ENCODE measurements at places on chromosomes 1 and 21.

- DNase-seq = peak; percentile 82
Observed at GRCh38 chr1:175572932-175573868, 170.2 kb downstream of the TNR start.

GRCh38 chr1:59577774-59578173 is 237.0 kb upstream of the HOOK1 start:
- DNase-seq = no peak

- no peak for DNase-seq
Observed at GRCh38 chr1:230556453-230556852, 85.8 kb upstream of the COG2 start.

- no peak for DNase-seq
Observed at GRCh38 chr1:170731566-170732251, 67.8 kb downstream of the PRRX1 start.

DNA sequence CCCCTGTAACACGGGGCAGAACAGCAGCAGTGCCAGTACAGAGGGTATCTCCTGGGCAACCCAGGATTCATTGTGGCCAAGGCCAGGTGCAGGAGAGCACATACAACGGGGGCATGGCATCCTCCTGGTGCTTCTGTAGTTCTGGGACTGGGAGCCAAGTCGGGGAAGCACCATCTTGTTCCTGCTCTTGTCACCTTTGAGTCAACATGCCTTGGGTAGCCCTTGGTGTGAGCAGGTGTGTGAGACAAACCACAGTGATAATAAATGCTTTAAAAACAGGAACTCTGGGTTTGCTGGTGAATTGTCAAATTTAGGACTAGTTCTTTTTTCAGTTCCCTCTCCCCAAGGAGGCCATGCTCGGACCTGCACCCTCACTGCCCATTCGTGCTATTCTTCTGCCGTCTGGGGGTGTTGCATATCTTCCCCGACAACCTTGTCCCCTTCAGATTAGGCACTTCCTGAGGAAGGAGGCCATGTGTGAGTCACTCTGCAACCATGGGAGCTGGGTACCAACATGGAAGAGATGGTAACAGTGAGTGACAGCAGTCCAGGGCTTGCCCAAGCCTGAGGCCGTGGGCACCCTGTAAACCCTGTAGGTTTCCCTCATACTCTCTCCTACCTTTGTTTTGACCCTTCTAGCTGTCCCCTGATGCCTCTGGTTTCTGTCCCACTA is 150.2 kb downstream of the GRIK3 start:
- no peak for DNase-seq

DNA sequence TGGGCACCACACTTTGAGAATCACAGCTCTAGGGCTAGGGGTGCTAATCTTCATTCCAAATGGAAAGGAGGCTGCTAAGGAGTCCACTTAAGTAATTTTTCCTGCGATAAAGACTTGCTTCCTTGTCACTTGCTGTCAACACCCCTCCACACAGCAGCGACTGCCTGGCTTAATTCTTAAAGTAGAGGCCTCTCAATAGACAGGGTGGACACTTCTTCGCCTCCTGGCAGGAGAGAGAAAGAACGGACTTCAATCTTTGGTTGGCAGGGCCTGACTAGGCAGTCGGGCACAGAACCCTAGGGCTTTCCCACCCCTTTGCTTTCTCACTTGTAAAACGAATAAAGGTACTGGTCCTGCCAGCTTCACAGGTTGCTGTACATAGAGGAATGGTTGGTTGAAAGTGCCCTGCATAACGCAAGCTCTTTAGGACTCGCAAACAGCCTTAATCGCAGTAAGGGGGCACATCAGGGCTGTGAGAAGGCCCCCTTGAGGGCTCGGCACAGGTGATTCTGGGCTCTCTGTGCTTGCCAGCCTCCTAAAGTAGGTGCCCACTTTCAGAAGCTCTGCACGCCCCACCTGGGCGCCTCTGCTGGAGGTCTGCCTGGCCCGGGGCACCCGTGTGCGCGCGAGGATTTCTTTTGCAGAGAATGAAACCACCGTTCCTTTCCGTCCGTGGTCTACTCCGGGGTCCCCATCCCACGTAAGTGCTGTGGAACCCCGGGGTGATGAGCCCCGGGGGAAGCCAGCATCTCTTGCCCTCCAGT is 47.6 kb upstream of the CD34 start:
- no peak for DNase-seq

DNA sequence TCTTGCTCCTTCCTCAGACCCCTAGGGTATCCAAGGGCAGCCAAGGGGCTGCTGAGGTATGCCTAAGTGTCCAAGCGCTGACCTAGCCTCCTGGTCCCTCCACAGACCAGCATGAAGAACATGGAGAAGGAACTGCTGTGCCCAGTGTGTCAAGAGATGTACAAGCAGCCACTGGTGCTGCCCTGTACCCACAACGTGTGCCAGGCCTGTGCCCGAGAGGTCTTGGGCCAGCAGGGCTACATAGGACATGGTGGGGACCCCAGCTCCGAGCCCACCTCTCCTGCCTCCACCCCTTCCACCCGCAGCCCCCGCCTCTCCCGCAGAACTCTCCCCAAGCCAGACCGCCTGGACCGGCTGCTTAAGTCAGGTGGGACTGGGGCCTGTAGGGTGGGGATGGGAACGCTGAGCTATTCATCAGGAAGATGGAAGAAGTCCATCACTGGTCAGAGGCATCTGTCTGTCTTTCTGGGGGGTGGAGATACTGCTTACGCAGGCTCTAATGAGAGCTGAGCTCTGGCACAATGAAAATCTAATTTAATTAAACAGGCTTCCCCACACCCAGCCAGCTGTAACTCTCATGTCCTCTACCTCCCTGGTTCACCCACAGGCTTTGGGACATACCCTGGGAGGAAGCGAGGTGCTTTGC is 1.8 kb downstream of the TRIM46 start:
- no peak for DNase-seq

DNA sequence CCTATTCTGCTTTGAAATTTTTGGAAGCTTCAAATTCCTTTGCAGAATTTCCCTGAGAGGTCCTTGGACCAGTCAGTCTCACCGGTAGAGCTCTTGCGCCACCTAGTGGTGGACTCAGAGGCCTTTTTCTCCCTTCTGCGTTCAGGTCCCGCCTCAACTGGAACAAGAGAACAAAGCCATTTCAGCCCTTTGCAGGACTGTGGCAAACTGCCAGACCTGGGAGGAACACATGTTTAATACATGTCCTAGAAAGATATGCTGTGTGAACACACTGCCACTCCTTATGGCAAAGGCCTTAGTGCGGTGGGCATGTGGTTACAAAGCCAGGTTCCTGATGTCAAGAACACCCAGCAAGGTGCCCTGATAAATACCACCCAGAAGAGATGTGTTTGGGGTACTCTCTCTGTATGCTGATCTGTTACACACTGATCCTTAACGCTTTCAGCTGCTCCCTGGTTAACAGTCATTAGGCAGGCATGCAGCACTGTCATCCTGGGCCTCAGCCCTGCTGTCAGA is 82.2 kb upstream of the SSX2IP start:
- DNase-seq = peak; percentile 7

- DNase-seq = no peak
Observed at GRCh38 chr1:86258101-86258500, 101.5 kb upstream of the COL24A1 start.

DNA sequence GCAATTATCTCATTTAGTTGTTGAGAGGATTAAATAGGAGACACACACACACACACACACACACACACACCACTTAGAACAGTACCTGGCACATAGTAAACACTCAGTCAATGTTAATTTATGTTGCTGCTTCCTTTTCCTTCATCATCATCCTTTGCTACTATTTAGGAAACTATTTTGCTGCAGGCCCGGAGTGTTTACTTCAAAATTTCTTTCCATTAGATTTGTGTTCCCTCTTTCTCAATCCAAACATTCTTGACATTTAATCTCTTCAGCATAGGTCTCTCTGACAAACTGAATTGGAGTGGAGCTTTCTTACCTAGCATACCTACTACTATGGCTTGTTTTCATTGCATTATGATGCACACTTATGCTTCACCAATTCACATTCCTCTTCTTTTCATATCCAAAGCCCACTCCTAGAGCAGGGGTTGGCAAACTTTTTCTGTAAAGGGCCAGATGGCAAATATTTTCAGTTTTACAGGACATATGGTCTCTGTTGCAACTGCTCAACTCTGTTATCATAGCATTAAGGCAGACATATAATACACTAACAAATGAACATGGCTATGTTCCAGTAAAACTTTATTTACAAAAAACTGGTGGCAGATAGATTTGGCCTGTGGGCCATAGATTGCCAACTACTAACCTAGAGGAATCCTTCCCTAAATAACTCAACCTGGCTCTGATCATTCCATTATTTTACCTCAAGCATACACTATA is 49.5 kb downstream of the SCMH1 start:
- DNase-seq = no peak

DNA sequence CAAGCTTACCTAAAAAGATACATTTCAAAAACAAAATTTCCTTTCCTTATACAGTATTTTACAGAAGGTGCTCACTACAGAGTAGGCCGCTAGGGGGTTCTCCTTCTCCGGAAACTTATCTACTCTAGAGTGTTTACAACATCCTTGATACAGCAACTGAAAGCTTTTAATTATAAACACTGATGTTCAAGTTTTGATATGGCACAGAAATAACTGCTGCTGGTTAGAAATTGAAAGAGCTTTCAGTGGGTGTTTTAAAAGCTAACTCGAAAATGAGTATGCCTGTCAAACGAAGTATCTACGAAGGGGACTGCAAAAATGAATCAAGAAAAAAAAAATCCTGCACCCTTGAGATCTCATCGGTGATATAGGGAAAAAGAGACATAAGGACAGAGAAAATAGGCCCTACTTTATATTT is 1.0 kb downstream of the YOD1 start:
- no peak for DNase-seq

DNA sequence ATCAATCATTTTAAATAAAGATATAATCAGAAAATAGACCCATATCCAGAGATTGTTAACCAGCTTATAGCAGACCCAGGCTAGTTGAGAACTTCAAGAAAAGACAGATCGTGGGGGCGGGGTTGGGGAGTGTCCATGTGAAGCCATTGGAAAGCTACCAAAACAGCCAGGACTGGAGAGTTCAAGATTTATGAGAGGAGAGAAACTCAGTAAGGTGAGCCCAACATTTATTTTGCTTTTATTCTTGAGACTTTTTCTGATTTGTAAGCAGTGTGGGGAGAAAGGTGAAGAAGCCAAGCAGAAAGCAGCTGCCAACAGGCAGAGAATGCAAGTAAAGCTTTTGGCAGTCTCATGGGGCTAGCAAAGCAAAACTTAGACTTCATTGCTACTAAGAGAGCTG is 179.9 kb downstream of the VPS13D start:
- no peak for DNase-seq

DNA sequence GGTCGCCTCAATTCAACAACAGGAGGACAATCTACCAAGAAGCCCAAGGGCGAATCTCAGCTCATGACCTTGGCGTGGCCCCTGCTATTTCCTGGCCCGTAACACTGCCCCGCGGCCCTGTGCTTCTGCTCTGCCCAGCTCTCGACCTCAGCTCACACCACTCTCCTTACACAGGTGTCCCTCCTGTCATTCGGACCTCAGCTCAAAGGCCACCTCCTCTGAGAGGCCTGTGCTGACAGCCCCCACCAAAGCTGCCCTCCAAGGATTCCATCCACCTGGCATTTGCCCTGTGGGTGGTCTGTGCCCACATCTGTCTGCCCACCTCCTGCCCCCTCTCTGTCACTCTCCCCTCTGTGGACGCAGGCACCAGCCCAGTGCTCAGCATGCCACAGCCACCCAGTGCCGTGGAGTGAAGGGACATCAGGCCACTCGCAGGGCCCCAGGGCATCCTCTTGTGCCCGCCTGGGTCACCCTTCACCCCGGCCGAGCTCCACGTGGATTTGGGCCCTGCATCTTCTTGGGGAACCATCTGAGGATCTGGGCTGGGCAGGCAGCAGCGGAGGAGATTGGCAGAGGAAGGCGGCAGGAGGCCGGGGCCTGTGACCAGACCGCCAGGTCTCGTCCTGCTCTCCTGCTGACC is 70.3 kb downstream of the DHRS3 start:
- DNase-seq = no peak
